ENCODE measurements at places on chromosomes 2 and 18.

DNA sequence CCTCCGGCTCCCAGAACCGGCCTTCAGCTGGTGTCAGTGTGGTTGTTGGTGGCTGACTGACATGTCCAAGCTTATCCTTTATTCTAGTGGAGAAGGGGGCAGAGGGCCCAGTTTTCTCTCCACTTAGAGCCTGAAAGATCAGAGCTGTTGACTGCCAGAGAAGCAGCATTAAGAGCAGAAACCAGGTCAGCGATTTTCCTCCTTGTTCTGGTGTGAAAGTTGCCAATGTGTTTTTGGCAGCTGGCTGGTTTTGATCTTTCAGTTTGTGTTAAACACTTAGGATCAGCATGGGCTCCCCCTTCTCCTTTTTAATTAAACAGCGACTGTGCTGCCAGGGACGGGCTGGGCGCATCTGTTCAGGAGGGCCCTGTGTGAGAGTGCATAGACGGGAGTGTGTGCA, 100.9 kb downstream of the ASAP2 start:
- no peak for DNase-seq

DNA sequence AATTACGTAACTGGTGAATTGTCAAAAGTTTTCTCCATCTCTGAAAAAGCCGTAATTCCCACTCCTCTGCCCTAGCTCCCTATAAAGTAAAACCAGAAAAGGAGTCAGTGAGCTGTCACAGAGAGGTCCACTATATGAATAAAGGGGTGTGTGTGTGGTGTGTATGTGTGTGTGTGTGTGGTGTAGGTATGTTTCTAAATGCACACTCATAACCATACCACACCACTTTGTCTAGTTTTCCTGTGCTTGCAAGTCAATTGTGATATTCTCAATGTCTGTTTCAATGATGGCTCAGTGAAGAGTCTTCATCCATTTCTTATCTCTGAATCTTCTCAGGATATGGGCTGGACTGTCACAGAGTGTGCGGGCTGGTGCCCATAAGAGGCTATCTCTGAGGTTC, 54.8 kb upstream of the CCDC68 start:
- no peak for DNase-seq

DNA sequence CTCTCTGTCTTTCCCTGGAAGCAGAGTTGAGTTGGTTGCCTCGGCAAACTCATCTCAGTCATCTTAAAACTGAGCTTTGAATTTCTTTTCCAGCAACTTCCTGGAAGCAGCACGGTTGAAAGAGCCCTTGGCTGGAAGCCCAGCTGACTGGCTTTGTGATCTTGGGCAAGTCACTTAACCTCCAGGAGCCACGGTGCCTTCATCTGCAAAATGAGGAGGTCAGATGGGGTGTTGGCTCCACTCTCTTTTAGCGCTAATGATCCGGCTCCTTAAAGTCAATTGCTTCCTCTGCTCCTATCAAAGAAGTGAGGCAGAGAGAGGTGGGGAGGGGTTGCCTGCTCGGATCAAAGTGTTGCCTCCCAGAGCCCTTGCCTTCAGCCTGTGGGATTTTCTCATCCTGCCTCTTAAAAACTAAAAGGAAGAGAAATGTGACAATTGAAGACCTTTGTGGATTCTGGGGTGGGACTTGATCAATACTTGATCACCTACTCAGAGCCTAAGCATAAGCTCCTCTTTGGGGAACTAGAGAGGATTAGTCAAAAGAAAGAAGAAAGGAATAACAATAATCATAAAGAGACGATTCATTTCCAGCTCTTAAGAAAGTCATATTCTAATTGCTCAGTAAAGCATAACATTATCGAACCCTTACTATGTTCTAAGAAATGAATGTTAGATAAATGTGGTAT, 86.6 kb downstream of the MYCN start:
- DNase-seq = no peak

DNA sequence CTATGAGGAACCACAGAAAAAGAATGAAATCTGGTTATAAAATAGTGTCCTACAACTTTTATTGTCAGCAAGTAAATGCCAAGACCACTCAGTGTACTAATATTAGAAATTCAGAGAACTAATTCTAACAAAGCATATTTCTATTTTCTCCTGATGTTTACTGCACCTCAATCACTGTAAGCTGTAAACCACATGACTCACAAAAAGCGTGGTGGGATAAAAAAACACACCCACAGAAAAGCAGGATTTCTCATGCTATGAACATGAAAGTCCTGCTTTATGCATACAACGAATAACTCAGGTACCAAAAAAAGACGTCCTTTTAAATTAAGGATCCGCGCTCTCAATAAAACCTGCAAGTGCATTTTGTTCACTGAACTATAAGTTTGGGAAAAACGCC, 797 bp downstream of the TXNL4A start:
- DNase-seq = no peak
